ENCODE measurements at places on chromosomes 6 and 20. TPM values are rescaled to one million over a fixed set of nuclear protein-coding genes. Genes with fewer than 3 reads are reported as not detected.

The SIRPD gene
- not detected for total RNA-seq

The OOEP gene
- not detected for total RNA-seq

The RAD21L1 gene
- under 0.01 TPM for total RNA-seq

The DNMT3B gene
- total RNA-seq: 0.79 TPM

- no peak for DNase-seq
Observed at GRCh38 chr6:101085327-101085726, 204.2 kb upstream of the ASCC3 start.

- DNase-seq: no peak
Observed at GRCh38 chr20:36984257-36984638, 32.7 kb upstream of the SAMHD1 start.

- no peak for DNase-seq
Observed at GRCh38 chr6:149065658-149066556, 251.6 kb upstream of the TAB2 start.

GRCh38 chr20:63501818-63502670, 3.2 kb upstream of the EEF1A2 start:
- peak; percentile 12 for DNase-seq

Measured in bronchial epithelial cell (primary cell).